Activated CD4-positive, alpha-beta T cell treated with anti-CD3 and anti-CD28 coated beads, Interleukin-2, amount 10 ng/mL, durations not matched to agents 7 days and 5 days (primary cell): ENCODE measurements at places on chromosomes 5 and 9.

GRCh38 chr5:16497546-16497945, 31.9 kb upstream of the ZNF622 start:
- DNase-seq, result no peak

DNA sequence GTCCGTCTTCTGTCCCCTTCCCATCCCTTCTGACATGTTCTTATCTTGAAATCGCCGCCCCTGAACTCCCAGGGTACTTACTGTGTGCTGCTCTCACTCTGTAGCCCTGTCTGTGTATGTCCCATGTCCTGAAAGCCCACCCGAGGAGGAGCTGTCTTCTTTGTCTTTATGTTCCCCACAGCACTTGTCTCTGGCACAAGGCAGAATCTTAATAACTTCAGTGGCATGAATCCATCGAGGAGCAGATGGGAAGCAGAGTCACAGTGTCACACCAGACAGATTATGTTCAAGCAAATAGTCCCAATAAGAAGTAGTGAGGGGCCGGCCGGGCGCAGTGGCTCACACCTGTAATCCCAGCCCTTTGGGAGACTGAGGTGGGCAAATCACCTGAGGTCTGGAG, 29.7 kb upstream of the LTC4S start:
- DNase-seq, result no peak

DNA sequence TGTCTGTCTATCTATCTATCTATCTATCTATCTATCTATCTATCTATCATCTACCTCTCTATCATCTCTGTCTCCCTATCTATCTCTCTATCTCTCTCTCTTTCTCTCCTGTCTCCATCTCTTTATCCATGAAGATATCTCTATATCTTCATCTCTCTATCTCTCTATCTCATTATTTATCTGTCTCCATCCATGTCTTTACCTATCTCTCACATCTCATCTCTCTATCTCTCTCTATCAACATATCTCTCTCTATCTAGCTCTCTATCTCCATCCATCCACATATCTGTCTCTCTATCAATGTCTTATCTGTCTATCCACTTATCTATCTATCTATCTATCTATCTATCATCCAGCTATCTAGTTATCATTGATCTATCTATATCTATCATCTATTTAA, 292.1 kb upstream of the IRX2 start:
- no peak for DNase-seq

DNA sequence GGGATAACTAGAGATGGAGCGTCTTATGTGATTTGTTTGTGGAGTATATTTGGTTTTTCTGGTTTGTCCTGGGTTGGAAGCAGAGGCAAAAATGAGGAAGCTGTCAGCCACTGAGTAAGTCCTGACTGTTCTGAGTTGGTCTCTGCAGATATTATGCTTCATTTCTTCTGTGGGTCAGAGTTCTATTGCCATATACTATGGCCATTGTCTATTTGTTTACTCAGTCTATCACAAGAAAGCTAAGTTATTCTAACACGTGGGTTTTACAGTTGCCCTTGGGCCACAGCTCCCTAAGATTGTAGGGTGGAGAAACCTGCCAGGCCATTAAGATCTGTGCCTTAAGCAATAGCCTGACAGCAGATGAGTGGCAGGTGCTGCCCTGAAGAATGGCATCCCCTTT, 3.0 kb upstream of the CTSV start:
- DNase-seq, result no peak

GRCh38 chr9:112377087-112377486, 2.8 kb upstream of the HSDL2 start:
- peak; percentile 24 for DNase-seq

DNA sequence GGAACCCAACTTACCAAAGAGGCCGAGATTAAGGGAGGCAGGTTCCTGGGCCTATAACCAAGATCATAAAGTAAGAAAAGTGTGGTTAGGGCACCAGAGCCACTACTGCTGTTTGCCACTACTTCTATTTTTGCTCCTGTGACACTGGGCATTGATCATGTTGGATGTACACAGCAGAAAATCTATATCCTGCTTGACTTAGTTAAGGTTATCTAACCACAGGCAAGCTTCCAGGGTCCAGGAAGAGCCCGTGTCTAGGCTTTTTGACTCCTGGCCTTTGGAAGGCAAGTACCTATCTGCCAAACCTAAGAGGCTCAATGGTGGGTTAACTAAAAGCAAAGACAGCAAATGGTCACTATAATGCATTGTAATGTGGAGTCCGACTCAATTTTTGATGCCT, 497.5 kb upstream of the DMAC1 start:
- no peak for DNase-seq

GRCh38 chr5:142871363-142872193, 101.4 kb downstream of the ARHGAP26 start:
- DNase-seq, result no peak

GRCh38 chr5:7540736-7541485, 145.0 kb downstream of the ADCY2 start:
- no peak for DNase-seq

- peak; percentile 92 for DNase-seq
These were observed 27.6 kb upstream of the TCF7 start for GRCh38 chr5:134086943-134087305.

- DNase-seq, result no peak
These were observed 22.6 kb downstream of the HMGXB3 start for GRCh38 chr5:150023136-150023535.

GRCh38 chr5:80408484-80409366, 861 bp downstream of the ZFYVE16 start:
- DNase-seq, result peak; percentile 46

- DNase-seq, result no peak
These were observed 24.9 kb upstream of the PIK3R1 start for GRCh38 chr5:68190619-68191018.

DNA sequence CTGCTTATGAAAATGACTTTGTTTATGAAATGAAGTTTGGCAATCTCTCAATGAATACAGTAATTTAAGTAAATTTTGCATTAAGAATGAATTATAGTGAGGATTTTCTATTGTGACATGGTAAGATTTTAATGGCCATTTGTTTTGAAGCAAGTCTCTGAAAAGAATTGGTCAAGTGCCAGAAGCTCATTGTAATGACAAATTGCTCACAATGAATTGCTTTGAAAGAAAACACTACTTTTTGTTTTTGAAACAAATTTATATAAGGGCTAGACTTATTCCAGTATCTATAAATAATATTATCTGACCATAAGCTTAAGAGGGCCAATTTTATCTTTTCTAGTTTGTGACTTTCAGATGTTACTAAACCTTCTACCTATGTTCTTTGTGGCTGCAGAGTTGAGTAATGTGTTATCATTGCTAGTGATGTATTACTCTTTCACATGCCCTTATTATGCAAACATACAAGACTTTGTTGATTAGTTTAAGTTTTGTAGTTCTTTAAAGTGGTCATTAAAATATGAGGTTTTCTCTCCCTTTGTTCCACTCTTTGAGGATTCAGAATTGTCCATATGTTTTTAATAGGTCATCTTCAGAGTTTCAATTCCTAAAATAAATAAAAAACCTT, 93.0 kb upstream of the ZNF608 start:
- no peak for DNase-seq

- DNase-seq, result no peak
These were observed 61.1 kb downstream of the GRIA1 start for GRCh38 chr5:153551537-153552079.

DNA sequence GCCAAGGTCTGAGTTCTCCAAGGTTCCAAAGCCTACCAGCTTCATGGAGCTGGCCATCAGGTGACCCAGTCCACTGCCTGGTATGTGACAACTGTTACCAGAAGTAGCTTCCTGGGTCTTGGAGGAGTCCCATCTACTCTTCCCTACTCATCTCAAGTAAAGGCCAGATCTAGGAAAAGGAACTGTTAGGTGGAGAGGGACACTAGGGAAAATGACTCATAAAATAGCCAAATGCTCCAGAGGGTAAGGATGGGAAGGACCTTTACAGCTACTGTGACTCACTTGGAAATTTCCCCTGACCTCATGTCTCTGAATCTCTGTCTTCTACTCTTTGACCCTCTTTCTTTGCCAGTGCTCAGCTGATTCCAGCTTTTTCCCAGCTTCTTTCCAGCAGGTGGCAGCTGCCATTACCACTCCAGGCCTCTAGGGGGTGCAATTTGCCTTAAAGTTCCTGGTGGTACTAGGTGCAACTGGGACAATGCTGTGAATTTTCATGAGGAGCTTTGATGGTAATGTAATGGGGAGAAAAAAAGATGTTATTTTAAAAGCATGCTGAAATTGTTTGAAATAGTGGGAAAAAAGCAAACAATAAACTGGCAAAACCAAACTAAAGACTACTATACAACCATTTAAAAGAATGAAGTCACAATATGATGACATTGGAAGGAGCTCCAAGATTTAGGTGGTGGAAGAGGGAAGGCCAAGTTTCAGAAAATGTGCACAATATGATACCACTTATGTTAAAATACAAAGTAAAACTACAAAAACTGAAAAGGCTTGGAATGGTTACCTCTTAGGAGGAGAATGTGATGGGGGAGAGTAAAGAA, 27.1 kb upstream of the MYORG start:
- peak; percentile 63 for DNase-seq

DNA sequence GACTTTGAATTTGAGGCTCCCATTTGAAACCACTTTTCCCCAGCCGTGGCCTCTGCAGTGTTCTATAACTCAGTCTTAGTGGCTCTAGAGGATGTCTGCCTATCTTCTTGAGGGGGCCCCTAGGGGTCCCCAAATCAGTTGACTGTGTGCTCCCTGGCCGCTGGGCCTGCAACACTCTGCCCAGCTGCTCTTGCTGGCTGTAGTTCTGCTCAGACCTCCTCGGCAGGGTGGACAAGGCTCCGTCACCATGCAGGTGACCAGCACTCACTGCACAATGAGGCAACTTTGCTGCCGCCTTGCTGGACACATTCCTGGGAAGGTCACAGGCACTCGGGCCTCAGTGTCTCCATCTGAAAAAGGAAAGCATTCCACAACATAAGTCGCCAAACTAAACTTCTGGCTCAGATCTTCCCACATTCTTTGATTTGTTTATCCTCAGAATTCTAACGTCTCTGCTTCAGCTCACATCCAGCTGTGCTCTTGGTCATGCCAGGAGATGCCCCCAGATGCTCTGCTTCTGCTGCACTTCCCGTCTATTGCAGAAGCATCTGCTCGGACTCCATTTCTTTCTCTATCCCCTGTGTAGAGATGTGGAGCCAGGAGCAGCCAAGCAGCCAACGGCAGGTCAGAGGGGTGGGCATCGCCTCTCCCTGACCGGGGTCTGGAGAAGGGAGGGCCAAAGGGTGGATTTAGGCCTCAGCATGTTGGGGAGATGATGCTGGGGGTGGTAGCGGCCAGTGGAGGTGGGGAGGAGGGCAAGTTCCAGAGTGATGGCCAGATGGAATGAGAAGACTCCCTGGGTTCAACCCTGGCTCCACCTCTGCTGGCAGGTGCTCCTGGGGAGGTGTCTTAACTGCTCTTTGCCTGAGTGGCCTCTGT, 133.6 kb downstream of the MVB12B start:
- DNase-seq, result no peak

- no peak for DNase-seq
These were observed 49.2 kb downstream of the MRPL36 start for GRCh38 chr5:1750469-1750868.

DNA sequence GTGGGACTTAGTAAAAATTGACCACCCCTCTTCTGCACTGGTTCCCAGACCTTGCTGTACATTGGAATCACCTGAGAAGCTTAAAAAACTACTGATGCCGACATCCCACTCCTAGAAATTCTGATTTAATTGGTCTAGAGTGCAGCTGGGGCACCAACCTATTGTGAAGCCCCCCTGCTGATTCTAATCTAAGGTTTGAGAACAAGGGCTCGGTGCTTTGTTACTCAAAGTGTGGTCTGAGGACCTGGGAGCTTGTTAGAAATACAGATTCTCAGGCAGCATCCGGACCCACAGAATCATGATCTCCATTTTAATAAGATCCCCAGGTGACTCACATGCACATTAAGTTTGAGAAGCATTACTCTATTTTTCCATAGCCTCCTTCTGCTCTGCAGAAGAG, 57.8 kb upstream of the LPAR1 start:
- no peak for DNase-seq

- DNase-seq, result no peak
These were observed 13.4 kb downstream of the SQSTM1 start for GRCh38 chr5:179834120-179834519.
